Brain microvascular endothelial cell (primary cell): ENCODE measurements at places on chromosomes 2 and 18.

GRCh38 chr2:30226144-30227032 is 4.9 kb upstream of the LBH start:
- peak; percentile 40 for DNase-seq

DNA sequence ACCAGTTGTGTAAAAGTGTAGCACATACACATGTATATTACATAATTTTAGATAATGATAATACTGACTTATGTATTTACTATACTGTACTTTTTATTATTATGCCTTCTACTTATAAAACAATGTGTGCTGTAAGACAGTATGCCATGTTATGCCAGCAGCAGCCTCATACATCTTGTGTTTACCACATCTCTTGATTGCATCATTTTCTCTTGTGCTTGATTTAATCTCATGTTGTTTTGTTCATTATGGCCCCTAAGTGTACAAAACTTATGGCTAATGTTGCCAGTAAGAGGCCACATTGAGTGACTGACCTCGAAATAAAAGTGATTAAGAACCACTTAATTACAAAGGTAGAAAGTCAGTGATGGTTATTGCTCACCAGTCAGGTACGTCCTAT is 128.0 kb upstream of the SP5 start:
- no peak for DNase-seq

- DNase-seq, result no peak
Observed at GRCh38 chr2:235139956-235140800, 188.4 kb downstream of the SH3BP4 start.

GRCh38 chr18:59141294-59142068 is 1.8 kb downstream of the SEC11C start:
- DNase-seq, result no peak

DNA sequence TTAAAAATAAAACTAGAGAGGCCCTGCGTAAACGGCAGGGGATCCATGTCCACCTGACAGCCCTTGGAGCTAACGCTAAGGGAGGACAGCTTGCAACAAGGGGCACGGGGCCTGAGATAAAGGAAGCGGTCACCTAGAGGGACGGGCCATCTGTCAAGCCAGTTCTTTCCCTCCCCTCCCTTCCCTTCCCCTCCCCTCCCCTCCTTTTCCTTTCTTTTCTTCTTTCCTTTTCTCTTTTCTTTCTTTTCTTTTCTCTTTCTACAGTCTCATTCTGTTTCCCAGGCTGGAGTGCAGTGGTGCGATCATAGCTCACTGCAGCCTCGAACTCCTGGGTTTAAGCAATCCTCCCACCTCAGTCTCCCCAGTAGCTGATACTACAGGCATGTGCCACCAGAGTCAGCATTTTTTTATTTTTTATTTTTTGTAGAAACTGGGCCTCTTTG is 34.5 kb upstream of the CTAGE1 start:
- DNase-seq, result no peak

GRCh38 chr2:200089040-200089755 is 133.8 kb downstream of the MAIP1 start:
- DNase-seq, result no peak

DNA sequence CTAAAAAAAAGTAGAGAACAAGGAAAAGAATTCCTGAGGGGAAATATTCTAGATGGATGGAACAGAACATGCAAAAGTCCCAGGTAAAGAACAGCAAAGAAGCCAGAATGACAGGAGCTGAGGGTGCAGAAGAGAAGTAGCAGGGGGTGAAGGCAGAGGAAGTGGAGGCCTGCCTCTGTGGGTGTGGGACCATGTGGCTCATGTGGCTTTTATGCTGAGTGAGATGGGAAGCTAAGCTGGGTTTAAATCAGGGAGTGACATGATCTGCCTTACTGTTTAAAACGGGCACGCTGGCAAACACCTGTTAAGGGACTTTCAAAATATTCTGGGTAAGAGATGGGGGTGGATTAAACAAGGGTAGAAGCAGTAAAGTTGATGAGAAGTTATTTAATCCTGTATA is 40.0 kb downstream of the GKN2 start:
- no peak for DNase-seq

- no peak for DNase-seq
Observed at GRCh38 chr18:59155153-59155552, 15.5 kb downstream of the SEC11C start.

DNA sequence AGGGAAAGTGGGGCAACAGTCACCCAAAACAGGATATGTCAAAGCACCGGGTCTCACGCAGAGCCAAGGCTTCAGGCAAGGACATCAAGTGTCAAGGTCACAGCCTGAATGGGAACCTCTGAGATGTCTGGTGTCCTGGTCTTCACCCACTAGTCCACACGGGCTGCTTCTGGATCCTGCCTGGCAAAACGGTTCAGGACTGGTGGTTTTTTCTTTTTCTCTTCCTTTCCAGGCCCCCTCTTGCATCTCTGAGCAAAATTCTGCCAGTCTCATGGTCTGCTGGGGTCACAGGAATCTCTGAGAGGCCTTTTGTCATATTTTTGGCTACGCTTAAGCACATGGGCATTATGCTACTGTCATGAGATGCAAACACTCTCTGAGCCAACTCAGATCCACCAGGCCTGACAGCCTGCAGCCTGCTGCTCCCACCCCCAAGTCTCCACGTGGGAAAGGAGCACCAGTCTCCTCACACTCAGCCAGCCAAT is 518.2 kb upstream of the ZEB2 start:
- DNase-seq, result no peak

GRCh38 chr2:12931186-12931844 is 214.6 kb downstream of the TRIB2 start:
- no peak for DNase-seq

GRCh38 chr2:171923206-171923605 is 945 bp downstream of the HAT1 start:
- peak; percentile 55 for DNase-seq

DNA sequence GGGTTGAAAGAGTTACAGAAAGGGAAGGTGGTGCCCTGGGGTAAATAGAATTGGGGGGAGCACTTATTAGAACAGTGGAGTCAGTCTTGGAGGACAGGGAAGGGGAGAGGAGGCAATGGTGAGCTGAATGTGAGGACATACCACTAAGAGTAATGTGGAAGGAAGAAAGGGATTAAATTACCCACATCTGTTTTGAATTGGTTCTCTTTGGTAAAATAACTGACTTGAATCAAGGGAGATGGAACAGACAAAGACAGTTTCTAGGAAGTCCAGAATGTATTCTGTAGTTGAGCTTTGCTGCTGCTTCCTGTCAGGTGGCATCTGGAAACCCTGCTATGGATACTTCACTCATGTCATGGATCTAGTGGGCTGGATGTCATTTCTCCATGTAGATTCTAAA is 6.7 kb downstream of the SETBP1 start:
- DNase-seq, result no peak

GRCh38 chr18:55265130-55265675 is 305.9 kb upstream of the CCDC68 start:
- DNase-seq, result no peak

- DNase-seq, result no peak
Observed at GRCh38 chr2:37375741-37376288, 31.4 kb downstream of the QPCT start.

GRCh38 chr2:186641132-186641806 is 51.4 kb downstream of the ITGAV start:
- no peak for DNase-seq

- no peak for DNase-seq
Observed at GRCh38 chr2:98550165-98550564, 58.1 kb downstream of the COA5 start.

DNA sequence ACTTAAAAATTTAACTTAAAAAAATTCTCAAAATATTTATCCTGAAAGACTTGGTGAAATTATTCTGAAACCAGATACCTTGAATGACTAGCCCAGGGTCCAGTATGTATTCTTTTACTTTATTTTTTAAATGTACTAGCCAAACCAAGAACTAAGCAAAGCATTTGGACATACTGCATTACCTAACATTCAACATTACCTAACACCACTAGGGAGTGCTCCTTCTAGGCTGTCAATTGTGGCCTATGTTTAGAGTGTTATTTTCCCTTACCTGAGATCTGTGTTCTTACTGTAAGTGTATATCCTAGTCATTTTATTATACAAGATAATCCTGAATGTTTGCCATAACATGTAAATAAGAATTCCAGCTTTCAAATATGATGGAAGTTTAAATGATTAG is 496.6 kb downstream of the PTPRM start:
- DNase-seq, result no peak

GRCh38 chr2:127661072-127661649 is 14.2 kb downstream of the LIMS2 start:
- peak; percentile 41 for DNase-seq

DNA sequence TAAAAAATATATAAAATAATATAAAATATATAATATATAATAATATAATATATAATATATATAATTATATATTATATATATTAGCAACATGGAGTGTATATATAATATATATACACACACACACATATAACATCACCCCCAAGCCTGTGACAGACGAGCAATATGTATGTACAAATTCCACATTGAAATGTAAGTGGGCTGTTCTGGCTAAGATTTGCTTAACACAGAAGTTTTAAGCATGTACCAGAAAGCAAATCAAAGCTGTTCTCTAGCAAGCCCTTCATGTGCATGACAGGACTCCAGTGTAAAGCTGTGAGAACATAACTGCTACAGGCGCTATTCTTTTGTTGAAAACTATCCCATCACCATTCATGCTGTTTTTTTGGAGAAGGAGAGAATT is 261.7 kb upstream of the TNP1 start:
- DNase-seq, result no peak

DNA sequence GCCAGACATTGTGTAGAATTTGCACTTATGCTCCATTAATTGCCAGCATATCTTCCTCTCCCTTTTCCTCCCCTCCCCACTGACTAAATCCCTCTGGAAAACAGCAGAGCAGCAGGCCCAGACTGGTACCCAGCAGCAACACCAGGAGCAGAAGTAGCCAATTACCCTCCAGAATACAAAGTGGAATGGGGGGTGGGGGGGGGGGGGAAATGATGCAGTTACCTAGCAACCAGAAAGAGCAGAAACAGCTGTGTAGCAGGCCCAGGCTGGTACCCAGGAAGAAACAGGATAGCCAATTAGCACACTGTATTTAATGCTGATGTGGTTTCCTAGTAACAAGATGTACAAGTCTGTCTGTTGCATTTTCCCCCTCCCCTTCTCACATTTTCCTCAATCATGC is 52.3 kb downstream of the KLF7 start:
- DNase-seq, result no peak

DNA sequence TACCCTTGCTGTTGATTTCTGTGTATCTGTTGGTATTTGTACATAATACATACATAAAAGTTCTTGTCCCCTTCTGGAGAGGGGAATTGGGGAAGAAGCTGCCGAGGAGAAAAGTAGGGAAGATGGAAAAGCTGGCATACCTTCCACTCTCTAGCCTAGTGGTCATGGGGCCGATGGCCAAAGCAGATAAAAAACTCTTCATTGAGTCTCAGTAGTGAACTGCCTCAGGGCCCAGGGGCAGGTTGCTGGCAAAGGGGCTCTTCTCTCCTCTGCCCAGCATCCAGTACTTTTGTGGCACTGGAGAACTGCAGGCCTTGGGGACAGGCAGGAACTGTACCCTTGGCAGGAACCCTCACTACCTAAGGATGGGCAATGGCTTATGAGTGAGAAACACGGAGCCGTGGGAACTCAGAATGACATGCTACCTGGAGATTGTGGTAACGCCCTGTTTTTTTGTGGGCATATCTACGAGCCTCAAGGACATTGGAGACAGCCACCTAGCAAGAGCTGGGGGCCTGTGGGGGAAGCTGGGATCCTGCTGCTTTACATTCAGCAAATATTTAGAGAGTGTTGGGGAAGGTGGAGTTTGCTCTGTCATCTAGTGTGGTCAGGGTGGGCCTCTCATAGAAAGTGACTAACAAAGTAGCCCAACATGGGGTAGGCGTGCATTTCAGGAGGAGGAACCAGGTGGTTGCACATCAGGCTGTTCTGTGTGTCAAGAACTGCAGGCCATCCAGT is 22.6 kb upstream of the ITGB6 start:
- no peak for DNase-seq
